ENCODE measurements at places on chromosomes 2 and 18.

- DNase-seq = no peak
Observed at GRCh38 chr18:55345103-55345950, 242.7 kb downstream of the TCF4 start.

- DNase-seq = no peak
Observed at GRCh38 chr18:23235860-23236259, 100.6 kb downstream of the CABLES1 start.

DNA sequence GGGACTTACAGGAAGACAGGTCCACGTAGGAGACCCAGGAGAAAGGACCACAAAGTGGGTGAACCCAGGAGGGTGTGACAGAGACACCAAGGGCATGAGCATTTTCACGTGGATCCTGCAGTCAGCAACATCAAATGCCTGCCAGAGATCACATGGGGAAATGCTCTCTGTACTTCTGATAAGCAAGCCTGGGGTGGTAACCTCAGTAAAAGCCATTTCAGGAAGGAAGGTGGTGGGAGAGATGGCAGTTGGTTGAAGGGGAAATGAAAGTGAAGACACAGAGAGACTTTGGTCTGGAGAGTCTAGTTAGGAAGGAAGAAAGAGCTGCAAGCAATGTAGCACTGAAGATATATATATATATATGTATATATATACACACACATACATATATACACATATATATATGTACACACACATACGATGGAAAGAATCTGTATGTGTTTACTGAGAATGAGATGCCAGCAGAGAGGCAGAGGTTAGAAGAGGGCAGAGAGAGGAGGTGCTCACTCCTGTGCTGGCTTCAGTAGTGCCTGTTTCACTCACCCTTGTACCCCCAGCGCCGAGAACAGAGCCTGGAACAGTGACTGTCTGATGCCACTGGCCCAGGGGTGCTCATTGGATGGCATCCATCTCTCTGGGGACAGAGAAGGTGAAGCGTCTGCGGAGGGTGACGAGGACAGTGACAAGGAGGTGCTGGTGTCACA is 314.9 kb downstream of the AFF3 start:
- no peak for DNase-seq

- no peak for DNase-seq
Observed at GRCh38 chr2:217559084-217559483, 443.7 kb downstream of the TNS1 start.

GRCh38 chr18:29749704-29750103 is 1292.8 kb downstream of the DSC3 start:
- DNase-seq = no peak

DNA sequence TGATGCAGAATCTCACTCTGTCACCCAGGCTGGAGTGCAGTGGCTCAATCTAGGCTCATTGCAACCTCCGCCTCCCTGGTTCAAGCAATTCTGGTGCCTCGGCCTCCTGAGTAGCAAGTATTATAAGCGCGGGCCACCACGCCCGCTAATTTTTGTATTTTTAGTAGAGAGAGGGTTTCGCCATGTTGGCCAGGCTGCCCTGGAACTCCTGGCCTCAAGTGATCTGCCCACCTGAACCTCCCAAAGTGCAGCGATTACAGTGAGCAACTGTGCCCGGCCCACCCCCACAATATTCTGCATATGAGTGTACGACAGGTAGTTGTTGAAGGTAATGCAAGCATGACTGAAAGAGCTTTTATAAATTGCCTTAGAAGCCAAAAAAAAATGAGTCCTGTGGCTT is 1.2 kb downstream of the WDR75 start:
- no peak for DNase-seq

- no peak for DNase-seq
Observed at GRCh38 chr2:115942800-115943199, 1500.4 kb downstream of the DPP10 start.

DNA sequence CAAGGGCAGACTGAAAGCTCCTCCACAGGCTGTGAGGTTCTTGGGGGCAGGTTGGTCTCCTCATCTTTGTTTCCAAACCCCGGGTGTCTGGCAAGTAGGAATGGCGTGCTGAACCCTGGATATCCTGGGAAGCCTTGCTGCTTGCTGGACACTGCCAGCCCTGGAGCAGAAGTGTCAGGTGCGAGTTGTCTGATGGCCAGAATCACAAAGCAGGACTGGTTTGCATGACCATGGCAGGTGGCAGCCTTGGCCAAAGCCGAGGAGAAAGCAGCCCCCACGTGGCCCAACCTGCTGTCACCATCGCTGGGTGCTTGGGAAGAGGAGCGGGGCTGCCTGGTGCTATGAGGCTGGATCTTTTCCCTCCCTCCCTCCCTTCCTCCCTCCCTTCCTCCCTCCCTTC is 309.5 kb upstream of the HS6ST1 start:
- DNase-seq = no peak
